ENCODE measurements at places on chromosomes 7 and 10.

DNA sequence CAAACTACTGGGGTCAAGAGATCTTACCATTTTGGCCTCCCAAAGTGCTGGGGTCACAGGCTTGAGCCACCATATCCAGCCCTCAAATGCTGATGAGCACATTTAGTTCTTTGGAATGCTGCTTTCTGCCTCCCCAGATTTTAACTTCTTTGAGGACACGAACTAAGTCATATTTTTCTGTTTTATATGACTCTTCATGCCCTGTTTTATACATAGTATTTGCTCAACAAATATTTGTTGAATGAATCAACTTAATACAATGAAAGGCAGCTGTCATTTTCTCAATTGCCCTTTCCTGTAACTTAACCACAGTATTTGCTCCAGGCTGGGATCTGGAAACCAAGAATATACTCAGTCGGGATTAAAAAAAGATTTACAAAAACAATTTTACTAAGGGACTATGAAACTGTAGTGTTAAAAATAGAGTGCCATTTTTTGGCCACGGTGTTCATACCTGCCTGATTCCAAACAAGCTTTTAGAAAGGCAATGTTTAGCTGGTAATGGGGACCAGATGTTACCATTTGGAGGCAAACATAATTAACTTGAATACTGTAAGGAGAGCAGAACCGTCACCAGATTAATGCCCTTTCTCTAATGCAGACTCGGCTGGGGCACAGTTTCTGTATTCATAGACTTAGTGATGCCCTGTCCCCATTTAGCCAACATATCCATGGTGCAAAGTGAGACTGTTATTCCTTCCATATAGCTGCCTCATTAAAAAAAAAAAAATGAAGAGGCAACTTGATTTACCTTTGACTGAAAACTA is 117.6 kb downstream of the NRP1 start:
- H3K4me3 ChIP-seq: no peak overlapping the region
- H3K27me3 ChIP-seq: no peaks in the 10 kb centered on the region
- no peak for ATAC-seq
- H3K27ac ChIP-seq: no peak overlapping the region

DNA sequence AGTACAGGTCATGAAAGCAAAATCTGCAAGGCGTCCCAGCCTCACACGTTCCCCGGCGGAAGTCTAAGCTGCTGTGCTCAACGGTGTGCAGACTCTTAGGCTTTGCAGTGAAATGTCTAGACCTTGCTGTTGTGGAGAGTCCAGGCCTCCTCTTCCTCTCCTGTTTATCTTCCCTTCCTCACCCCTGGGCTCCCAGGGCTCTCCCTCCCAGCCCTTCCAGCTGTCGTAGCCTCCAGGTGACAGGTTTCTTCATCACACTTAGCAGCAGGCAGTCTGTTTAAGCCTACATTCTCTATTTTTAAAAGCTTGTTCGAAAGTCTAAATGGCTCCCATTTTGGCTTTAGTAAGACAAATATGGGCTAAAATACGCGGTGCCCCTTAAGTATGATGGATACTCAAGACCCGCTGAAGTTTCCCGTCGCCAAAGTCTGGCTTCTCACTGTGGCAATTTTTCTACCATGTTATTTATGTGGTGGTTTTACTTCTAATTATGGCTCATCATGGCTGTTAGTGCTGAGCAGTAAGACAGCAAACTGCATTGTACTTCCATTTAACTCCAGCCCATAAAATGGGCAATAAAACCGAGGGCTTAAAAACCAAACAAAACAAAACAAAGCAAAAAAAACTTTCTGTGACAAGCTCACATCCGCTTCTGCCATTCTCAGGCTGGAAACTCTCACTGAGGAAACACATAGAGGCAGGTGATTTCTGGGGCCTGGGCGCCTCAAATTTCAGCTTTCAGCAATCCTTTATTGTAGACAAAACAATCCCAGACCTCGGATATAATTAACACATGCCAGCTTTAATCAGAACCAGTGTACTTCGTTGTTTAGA is 243.2 kb downstream of the SNX10 start:
- ATAC-seq: no peak
- H3K27me3 ChIP-seq: peaks cover 62% of the 10 kb centered on the region

GRCh38 chr7:158941821-158942605 is 85.7 kb downstream of the DYNC2I1 start:
- no peak overlapping the region for H3K4me3 ChIP-seq
- ATAC-seq: no peak

- no peaks in the 10 kb centered on the region for H3K36me3 ChIP-seq
- H3K4me3 ChIP-seq: no peak overlapping the region
- H3K27ac ChIP-seq: peak overlapping the region; percentile 92
- H3K27me3 ChIP-seq: no peaks in the 10 kb centered on the region
- peaks cover 59% of the 10 kb centered on the region for H3K4me1 ChIP-seq
- no peak for ATAC-seq
Measured at GRCh38 chr10:72261784-72262404, 11.8 kb upstream of the DDIT4 start.

All from gastroesophageal sphincter (tissue), 4 donors.